ENCODE measurements at places on chromosomes 12 and 14. TPM values are rescaled to one million over a fixed set of nuclear protein-coding genes. Genes with fewer than 3 reads are reported as not detected.

Gene PLBD1
- polyA plus RNA-seq: 543 TPM

GRCh38 chr12:28110329-28110728 is 79.9 kb upstream of the CCDC91 start:
- H3K4me1 ChIP-seq: no peaks in the 10 kb centered on the region
- no peak overlapping the region for H3K4me3 ChIP-seq
- no peaks in the 10 kb centered on the region for H3K27me3 ChIP-seq
- no peak for DNase-seq
- H3K27ac ChIP-seq: no peak overlapping the region
- no peaks in the 10 kb centered on the region for H3K36me3 ChIP-seq

- no peaks in the 10 kb centered on the region for H3K4me1 ChIP-seq
- no peak overlapping the region for H3K27ac ChIP-seq
- no peaks in the 10 kb centered on the region for H3K27me3 ChIP-seq
- H3K4me3 ChIP-seq: no peak overlapping the region
Measured at GRCh38 chr12:71585218-71585617, 78.4 kb downstream of the ZFC3H1 start.

GRCh38 chr14:20343862-20344220 is 406 bp downstream of the PARP2 start:
- DNase-seq: peak; percentile 29
- no peaks in the 10 kb centered on the region for H3K27me3 ChIP-seq
- peaks cover 18% of the 10 kb centered on the region for H3K36me3 ChIP-seq
- H3K4me3 ChIP-seq: peak overlapping the region; percentile 71
- H3K4me1 ChIP-seq: peaks cover 11% of the 10 kb centered on the region
